ENCODE measurements at places on chromosomes 4 and X.

DNA sequence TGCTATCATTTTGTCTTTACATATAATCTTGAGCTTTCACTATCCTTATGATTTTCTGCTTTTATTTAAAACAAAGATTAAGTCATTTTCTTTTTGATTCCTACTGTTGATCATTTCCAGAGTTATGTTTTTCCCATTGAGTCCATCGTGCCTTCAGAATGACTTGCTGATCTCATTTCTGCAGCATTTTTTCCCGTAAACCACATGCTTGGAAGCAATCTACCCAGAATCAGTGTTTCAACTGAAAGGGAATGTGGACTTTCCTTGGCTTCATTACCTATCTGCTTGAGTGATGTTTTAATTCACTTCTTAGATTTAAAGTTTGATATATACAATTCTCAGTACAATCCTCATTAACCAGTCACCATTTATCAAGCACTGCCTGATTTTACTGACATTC lies 192.4 kb upstream of the FSTL5 start:
- no peak for DNase-seq

GRCh38 chr4:126738926-126739325 lies 893.8 kb upstream of the INTU start:
- no peak for DNase-seq

GRCh38 chr4:142081025-142081424 lies 444.6 kb downstream of the IL15 start:
- no peak for DNase-seq

DNA sequence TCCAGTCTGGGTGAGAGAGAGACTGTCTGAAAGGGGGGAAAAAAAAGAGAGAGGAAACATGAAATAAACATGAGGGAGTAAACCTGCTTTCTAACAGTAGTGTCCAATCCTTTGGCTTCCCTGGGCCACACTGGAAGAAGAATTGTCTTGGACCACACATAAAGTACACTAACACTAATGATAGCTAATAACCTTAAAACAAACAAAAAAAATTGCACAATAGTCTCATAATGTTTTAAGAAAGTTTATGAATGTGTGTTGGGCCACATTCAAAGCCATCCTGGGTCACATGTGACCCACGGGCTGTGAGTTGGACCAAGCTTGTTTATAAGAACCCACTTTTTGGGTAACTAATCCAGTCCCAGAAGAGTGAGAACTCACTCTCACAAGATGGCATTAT lies 30.3 kb downstream of the PDS5A start:
- no peak for DNase-seq

DNA sequence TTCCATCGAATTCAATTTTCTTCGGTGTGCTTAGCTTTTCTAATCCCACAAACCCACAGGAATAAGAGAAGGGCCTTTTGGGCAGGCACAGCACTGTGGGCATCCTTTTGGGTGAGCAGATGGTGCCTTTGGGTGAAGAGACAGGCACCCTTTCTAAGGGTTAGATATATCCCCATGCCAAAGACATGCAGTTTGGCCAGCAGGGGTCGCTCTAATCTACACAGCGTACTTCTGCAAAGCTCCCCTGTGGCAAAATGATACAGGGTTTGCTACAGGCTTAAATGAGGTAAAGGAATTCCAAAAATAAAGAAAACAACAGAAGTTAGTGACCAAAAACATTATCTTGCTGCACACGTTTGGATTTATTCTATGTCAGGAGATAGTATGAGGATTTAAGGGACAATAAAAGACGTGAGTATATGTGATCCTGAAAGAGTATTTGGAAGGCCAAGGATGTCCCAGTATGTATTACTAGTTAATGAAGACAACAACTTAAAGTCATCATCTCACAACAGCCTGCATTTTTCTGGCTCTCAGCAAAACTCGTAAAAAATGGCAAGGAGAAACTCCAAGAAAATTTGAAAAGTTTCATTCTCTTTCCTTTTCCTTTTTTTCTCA lies 49.5 kb downstream of the PHEX start:
- DNase-seq: peak; percentile 49

GRCh38 chrX:53022381-53022780 lies 26.2 kb upstream of the GPR173 start:
- no peak for DNase-seq

- no peak for DNase-seq
Observed at GRCh38 chrX:111616786-111617185, 64.2 kb upstream of the ALG13 start.

DNA sequence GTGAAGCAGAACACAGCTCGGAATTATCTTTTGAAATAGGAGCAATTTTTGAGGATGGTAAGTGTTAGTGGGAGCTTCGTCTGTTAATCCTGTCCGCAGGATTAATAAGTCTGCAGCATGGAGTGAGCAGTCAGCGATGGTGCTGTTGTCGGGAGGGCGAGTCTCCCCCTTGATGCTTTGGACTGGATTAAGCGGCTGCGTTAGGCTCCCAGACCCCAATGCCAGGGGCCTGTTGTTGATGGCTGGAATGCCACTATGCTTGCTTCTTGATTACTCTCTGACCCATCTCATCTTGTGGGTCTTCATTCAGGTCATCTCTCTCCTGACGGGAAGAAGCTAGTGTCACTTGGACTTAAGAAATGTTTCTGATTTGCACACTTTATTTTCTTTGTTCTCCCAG lies 332.6 kb downstream of the ARHGAP10 start:
- DNase-seq: no peak

GRCh38 chr4:139783741-139784484 lies 118.3 kb downstream of the MGST2 start:
- no peak for DNase-seq

DNA sequence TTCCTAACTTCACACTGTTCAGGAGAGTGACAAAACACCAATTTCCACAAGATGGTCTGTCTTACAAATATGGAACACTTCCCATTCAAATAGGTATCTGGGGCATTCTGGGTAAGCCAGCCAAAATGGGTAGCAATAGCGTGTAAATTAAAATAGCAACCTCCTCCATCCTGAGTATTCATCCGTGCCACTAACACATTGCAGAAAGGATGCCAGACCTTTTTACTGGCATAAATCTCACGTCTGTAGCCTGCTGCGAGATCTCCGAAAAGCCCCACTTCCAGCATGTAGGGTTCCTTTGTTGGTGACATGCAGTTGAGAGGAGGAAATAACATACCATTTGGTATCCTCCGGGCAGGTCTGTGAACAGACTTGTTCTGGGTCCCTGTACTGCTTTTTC lies 52.7 kb upstream of the RAI2 start:
- DNase-seq: no peak

GRCh38 chr4:168551211-168551610 lies 54.4 kb downstream of the PALLD start:
- DNase-seq: no peak

- no peak for DNase-seq
Observed at GRCh38 chrX:48523682-48524081, 2.1 kb downstream of the EBP start.

- no peak for DNase-seq
Observed at GRCh38 chrX:22310779-22311178, 38.1 kb downstream of the CBLL2 start.
